Uterus (tissue), 4 donors: ENCODE measurements at places on chromosomes 13 and 19. TPM values are rescaled to one million over a fixed set of nuclear protein-coding genes. Genes with fewer than 3 reads are reported as not detected.

ATP4A gene
- not detected for total RNA-seq

SPART gene
- total RNA-seq, result 126 TPM

GFY gene
- not detected for total RNA-seq

CYP2A6 gene
- 0.64 TPM for total RNA-seq

GRCh38 chr19:54532528-54532927 is 29.9 kb downstream of the LAIR2 start:
- no peaks in the 10 kb centered on the region for H3K36me3 ChIP-seq
- H3K4me3 ChIP-seq, result no peak overlapping the region
- H3K27me3 ChIP-seq, result no peaks in the 10 kb centered on the region

DNA sequence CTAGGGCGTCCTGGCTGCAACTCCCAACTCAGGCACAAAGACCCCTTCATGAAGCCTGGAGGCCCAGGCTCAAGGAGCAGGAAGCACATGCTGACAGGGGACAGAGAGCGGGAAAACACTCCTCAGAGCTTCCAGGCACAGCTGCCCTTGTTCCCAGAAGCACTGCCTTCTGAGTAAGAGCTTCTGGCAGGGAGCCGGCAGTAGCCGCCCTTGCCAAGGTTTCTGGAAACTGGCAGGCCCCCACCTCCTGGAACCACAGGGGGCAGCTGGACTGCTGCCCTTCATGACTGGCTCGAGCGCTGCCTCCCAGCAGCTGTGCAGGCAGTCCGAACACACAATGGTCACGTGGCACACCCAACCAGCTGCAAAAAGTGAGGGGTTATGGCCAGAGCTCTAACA is 33.6 kb upstream of the EPHX3 start:
- H3K36me3 ChIP-seq, result no peaks in the 10 kb centered on the region
- H3K27me3 ChIP-seq, result no peaks in the 10 kb centered on the region
- peak overlapping the region; percentile 50 for H3K27ac ChIP-seq
- H3K4me1 ChIP-seq, result peaks cover 28% of the 10 kb centered on the region
- H3K4me3 ChIP-seq, result no peak overlapping the region
- DNase-seq, result peak; percentile 95

GRCh38 chr19:31174948-31175347 is 174.3 kb downstream of the TSHZ3 start:
- H3K36me3 ChIP-seq, result no peaks in the 10 kb centered on the region
- no peak overlapping the region for H3K27ac ChIP-seq
- DNase-seq, result no peak
- no peak overlapping the region for H3K4me3 ChIP-seq
- H3K27me3 ChIP-seq, result no peaks in the 10 kb centered on the region

- DNase-seq, result no peak
- no peaks in the 10 kb centered on the region for H3K36me3 ChIP-seq
- peaks cover 3% of the 10 kb centered on the region for H3K4me1 ChIP-seq
- H3K27me3 ChIP-seq, result no peaks in the 10 kb centered on the region
- no peak overlapping the region for H3K27ac ChIP-seq
Measured at GRCh38 chr13:45331123-45331619, 9.8 kb downstream of the TPT1 start.

- DNase-seq, result no peak
- H3K27ac ChIP-seq, result no peak overlapping the region
- H3K36me3 ChIP-seq, result no peaks in the 10 kb centered on the region
- peaks cover 78% of the 10 kb centered on the region for H3K27me3 ChIP-seq
- no peak overlapping the region for H3K4me3 ChIP-seq
Measured at GRCh38 chr13:94706843-94707399, 5.4 kb downstream of the SOX21 start.

DNA sequence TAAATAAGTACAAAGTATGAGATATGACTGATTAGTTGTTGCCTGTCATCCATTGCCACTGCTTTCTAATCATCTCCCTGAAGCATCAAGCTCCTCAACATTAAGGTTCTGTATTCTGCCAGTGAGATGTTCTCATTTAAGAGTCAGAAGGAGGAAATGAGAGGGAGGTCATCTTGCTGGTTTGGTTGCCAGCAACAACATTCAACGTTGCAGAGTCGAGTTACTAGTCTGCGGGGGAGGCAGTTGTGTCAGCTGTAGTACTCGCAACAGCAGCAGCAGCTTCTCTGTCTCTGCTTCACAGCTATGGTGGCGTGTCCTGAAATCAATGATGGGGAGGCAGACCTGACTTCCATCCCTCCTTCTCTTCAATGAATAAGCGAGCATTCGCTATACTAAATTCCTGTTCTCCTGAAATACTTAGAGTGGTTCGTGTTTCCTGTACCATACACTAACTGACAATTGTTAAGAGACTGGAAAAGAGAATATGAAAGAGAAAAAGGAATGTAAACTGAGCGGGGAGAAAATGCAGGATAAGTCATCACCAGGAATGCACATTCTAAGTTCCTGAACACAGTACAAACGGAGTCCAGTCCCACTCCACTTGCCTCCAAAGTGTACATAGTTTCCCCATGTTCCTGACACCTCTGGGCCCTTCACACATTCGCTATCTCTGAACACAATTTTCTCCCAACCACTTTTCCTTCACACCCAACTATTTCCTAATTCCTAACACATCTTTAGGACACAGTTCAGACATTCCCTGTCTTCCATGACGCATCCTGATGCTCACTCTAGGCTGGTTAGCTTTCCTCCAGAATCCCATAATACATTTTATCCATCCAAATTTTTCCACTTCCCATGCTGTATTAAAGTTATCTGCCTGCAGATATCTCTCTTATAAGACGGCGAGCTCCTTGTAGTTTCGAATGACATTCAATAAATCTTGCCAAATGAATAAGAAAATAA is 263.0 kb downstream of the KLF12 start:
- no peak overlapping the region for H3K27ac ChIP-seq
- no peaks in the 10 kb centered on the region for H3K4me1 ChIP-seq
- H3K27me3 ChIP-seq, result no peaks in the 10 kb centered on the region
- no peaks in the 10 kb centered on the region for H3K36me3 ChIP-seq
- peak; percentile 22 for DNase-seq
